ENCODE measurements at places on chromosomes 3 and 15. TPM values are rescaled to one million over a fixed set of nuclear protein-coding genes. Genes with fewer than 3 reads are reported as not detected.
A peak's percentile ranks its signal among the peaks of the same experiment; 100 is the strongest.

Gene UBA7
- total RNA-seq = 24.4 TPM

DNA sequence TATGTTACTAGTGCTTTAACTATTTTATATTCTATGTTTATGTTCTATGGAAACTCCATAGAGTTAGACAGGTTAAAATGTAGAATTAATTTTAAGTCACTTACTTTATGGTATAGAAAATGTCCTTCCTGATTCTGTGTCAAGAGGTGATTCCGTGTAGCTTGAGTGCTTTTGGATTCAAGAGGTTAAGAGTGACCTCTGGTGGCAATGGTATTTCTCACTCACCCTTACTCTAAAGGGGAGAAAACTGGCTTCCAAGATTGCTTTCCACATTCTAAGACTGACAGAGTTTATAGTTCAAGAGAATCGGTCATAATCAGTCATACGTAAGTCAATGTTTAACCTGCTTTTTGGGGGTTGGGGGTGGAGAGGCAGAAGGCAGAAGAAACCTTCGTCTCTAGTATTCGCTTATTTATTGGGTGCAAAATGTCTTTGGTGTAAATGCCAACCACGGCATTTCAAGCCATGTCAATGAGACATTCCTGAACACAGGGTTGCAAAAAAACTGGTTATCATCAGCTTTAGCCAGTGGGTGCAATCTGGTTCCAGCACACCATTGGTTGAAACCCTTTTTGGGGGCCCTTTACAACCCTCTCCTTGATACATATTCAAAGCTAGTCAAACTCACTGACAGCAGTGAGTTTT is 92.0 kb upstream of the VGLL3 start:
- H3K27me3 ChIP-seq = no peaks in the 10 kb centered on the region
- no peak overlapping the region for H3K4me3 ChIP-seq
- H3K27ac ChIP-seq = no peak overlapping the region
- H3K36me3 ChIP-seq = no peaks in the 10 kb centered on the region
- H3K4me1 ChIP-seq = no peaks in the 10 kb centered on the region

Gene MEX3B
- total RNA-seq = 0.37 TPM

Gene LXN
- total RNA-seq = 12.1 TPM

GRCh38 chr3:144142151-144142840 is 170.7 kb downstream of the DIPK2A start:
- no peak for DNase-seq
- no peaks in the 10 kb centered on the region for H3K4me1 ChIP-seq
- no peak overlapping the region for H3K27ac ChIP-seq
- H3K36me3 ChIP-seq = no peaks in the 10 kb centered on the region
- H3K4me3 ChIP-seq = no peak overlapping the region

GRCh38 chr3:180679178-180680096 is at the start of gene CCDC39:
Gene CCDC39 (minus strand): TSS chr3:180679489. CDS start chr3:180679380, 109 bp downstream.
- H3K4me1 ChIP-seq = peaks cover 5% of the 10 kb centered on the region
- H3K27me3 ChIP-seq = no peaks in the 10 kb centered on the region
- peak within 1 kb of the TSS; percentile 54 for H3K4me3 ChIP-seq
- DNase-seq = peak; percentile 76

- DNase-seq = peak; percentile 64
- peak overlapping the region; percentile 81 for H3K27ac ChIP-seq
- no peaks in the 10 kb centered on the region for H3K27me3 ChIP-seq
- peaks cover 67% of the 10 kb centered on the region for H3K4me1 ChIP-seq
- peaks cover 18% of the 10 kb centered on the region for H3K36me3 ChIP-seq
These were observed 3.1 kb downstream of the MYRIP start for GRCh38 chr3:39812537-39812936.

- no peaks in the 10 kb centered on the region for H3K36me3 ChIP-seq
- peak overlapping the region; percentile 82 for H3K27ac ChIP-seq
- H3K4me3 ChIP-seq = no peak overlapping the region
- peaks cover 48% of the 10 kb centered on the region for H3K4me1 ChIP-seq
- peak; percentile 40 for DNase-seq
These were observed 172.3 kb downstream of the MYRIP start for GRCh38 chr3:39981547-39982184.

DNA sequence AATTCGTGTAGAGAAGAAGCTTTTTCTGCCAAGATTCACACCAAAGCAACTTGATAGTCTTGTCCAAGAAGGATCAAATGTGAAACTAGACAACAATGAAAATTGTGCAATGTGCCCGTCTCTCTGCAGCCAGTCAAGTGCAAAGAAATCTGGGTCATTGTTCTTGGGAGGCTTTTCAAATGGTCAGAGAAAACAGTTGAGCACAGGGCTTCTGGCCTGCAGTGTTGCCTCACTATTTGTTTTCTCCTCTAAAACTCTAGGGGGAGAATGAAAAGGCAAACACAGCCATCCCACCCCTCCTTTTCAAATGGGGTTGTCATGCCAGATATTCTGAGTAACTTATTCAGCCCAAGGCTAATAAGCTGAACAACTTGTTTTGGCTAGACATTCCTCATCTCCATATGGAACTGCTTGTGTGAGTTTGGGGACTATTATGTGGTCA is 417.6 kb upstream of the CDIN1 start:
- no peaks in the 10 kb centered on the region for H3K27me3 ChIP-seq
- H3K4me3 ChIP-seq = no peak overlapping the region
- H3K36me3 ChIP-seq = no peaks in the 10 kb centered on the region

DNA sequence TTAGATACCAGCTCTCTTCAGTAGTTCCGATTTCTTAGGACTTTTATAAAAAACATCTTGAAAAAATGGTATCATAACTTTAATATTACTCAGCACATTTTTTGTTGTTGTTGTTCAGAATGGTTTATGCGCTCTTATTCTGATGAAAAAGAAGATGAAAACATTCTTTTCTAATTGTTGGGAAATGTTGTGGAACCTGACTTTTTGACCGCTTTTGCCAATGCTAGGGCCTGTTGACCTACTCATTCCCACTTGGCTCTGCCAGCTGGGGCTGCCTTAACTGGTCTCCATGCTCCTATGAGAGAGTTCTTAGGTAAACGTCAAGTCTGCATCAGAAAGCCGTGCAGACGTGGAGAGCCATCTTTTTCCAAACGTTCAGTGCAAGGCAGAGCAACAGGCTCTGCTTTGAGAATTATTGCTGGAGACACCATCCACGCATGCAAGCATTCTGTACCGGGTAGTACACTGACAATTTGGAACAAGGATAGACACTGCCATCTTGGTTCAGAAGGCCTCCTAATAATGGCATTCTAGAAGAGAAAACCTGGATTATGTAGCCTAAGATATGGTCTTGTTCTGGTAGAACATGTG is 176.8 kb downstream of the GHSR start:
- DNase-seq = no peak
- no peak overlapping the region for H3K27ac ChIP-seq
- H3K27me3 ChIP-seq = no peaks in the 10 kb centered on the region
- H3K4me3 ChIP-seq = no peak overlapping the region
- H3K4me1 ChIP-seq = no peaks in the 10 kb centered on the region

Gene UPK1B
- not detected for total RNA-seq

Gene ATG3
- total RNA-seq = 127 TPM

GRCh38 chr15:90619468-90619867 is 89.7 kb downstream of the CRTC3 start:
- no peaks in the 10 kb centered on the region for H3K36me3 ChIP-seq
- H3K27me3 ChIP-seq = no peaks in the 10 kb centered on the region
- H3K27ac ChIP-seq = peak overlapping the region; percentile 71
- DNase-seq = no peak
- peaks cover 27% of the 10 kb centered on the region for H3K4me1 ChIP-seq
- H3K4me3 ChIP-seq = no peak overlapping the region

DNA sequence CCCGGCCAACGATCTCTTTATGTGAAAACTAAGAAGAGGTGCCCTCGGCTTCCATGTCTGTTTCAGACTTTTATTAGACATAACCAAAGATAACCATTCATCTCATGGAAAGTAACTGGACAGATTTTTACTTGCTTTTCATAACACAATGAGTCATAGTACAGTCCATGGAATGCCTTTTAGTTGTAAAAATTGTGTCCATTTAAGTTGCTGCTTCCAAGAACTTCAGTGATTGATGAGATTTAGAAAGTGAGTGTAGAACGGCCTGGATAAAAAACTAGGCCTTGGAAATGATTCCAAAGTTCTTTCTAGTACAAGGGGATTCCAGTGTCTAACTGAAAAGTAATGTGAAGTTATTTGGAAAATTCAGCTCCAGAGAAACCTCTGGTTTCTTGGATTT is 10.8 kb downstream of the EIF2AK4 start:
- no peak overlapping the region for H3K4me3 ChIP-seq
- DNase-seq = no peak
- H3K4me1 ChIP-seq = 0 out of 2 replicates have a peak, but pooled peaks cover 3% of the 10 kb centered on the region

DNA sequence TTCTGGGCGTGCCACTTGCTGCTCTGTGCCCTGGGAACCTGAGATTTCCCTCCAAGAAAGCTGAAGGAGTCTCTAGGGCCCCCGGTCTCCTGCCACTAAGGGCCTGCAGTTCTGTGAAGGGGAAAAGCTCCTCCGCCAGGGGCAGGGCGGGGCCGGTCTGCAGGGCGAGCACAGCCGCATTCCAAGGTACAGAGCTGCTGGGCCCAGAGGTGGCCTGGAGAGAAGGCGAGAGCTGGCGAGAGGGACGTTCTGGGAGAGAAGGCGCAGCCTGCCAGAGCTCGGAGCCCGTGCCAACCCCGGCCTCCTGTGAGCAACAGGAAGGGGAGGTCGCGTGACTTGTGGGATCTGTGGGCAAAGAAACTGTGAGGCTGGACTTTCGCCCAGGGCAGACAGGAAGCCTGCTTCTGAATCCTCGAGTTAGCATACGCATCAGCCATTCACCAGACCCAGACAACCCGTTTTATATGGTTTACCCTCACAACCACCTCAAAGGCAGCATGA is 500.4 kb downstream of the SHQ1 start:
- no peak for DNase-seq
- no peaks in the 10 kb centered on the region for H3K4me1 ChIP-seq
- H3K27ac ChIP-seq = no peak overlapping the region
- H3K4me3 ChIP-seq = no peak overlapping the region
- no peaks in the 10 kb centered on the region for H3K27me3 ChIP-seq

Gene RNF13
- 161 TPM for total RNA-seq

GRCh38 chr15:59333401-59334075 is 39.1 kb downstream of the MYO1E start:
- no peaks in the 10 kb centered on the region for H3K27me3 ChIP-seq
- DNase-seq = no peak
- peaks cover 7% of the 10 kb centered on the region for H3K4me1 ChIP-seq
- no peak overlapping the region for H3K4me3 ChIP-seq

Gene SEMA5B
- total RNA-seq = not detected

- no peak overlapping the region for H3K27ac ChIP-seq
- no peaks in the 10 kb centered on the region for H3K4me1 ChIP-seq
- DNase-seq = no peak
- no peak overlapping the region for H3K4me3 ChIP-seq
- H3K36me3 ChIP-seq = peaks cover 29% of the 10 kb centered on the region
These were observed 33.5 kb downstream of the HERC1 start for GRCh38 chr15:63800241-63800640.

- H3K4me1 ChIP-seq = no peaks in the 10 kb centered on the region
- no peak overlapping the region for H3K4me3 ChIP-seq
- no peaks in the 10 kb centered on the region for H3K27me3 ChIP-seq
These were observed 262.9 kb upstream of the ATP10A start for GRCh38 chr15:26126070-26126469.

Gene CDHR4
- not detected for total RNA-seq

Gene MTHFS
- 57.0 TPM for total RNA-seq

Gene SAXO2
- total RNA-seq = 6.8 TPM

GRCh38 chr3:140187656-140188221 is 252.8 kb downstream of the CLSTN2 start:
- H3K4me3 ChIP-seq = no peak overlapping the region
- H3K36me3 ChIP-seq = no peaks in the 10 kb centered on the region
- H3K4me1 ChIP-seq = no peaks in the 10 kb centered on the region
- no peak overlapping the region for H3K27ac ChIP-seq

Gene ANKRD63
- total RNA-seq = not detected

Gene CCDC191
- 9.4 TPM for total RNA-seq

Gene UROC1
- total RNA-seq = not detected

GRCh38 chr3:127531821-127532220 is 58.7 kb downstream of the TPRA1 start:
- peaks cover 8% of the 10 kb centered on the region for H3K4me1 ChIP-seq
- H3K36me3 ChIP-seq = no peaks in the 10 kb centered on the region
- H3K27me3 ChIP-seq = peaks cover 3% of the 10 kb centered on the region
- H3K4me3 ChIP-seq = no peak overlapping the region

DNA sequence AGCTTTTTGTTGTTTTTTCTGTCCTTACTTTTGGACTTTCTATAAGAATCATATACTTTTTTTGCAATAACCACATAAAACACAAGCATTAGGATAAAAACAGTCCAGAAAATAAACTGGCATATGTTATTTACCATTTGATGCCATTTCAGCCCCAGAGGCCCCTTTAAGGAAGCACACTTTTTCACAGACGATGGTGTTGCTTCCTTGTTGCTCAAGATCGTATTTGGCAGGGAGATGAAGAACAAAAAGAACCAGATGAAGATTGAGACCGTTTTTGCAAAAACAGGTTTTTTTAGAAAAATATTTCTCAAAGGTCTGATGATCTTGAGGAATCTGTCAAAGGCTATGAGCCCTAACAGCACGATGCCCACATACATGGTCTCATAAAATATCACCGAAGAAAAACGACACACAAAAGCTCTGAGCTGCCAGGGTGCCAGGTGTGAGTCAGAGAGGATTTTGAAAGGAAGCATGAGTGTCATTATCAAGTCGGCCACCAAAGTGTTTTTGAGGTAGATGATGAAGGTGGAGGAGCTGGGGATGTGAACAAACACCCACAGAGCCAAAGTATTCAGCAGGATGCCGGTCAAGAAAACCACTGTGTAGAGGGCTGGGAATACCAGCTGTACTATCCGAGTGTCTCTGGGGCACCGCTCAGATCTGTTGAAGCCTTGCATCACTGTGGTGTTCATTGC is 902 bp downstream of the P2RY13 start:
- no peak overlapping the region for H3K4me3 ChIP-seq
- no peak overlapping the region for H3K27ac ChIP-seq
- no peaks in the 10 kb centered on the region for H3K36me3 ChIP-seq
- no peaks in the 10 kb centered on the region for H3K27me3 ChIP-seq
- H3K4me1 ChIP-seq = peaks cover 37% of the 10 kb centered on the region

Gene SLC9C1
- total RNA-seq = not detected

Gene PLSCR2
- total RNA-seq = not detected

- peaks cover 33% of the 10 kb centered on the region for H3K4me1 ChIP-seq
- no peak overlapping the region for H3K27ac ChIP-seq
- no peak for DNase-seq
- H3K36me3 ChIP-seq = peaks cover 26% of the 10 kb centered on the region
- no peak overlapping the region for H3K4me3 ChIP-seq
These were observed 3.6 kb downstream of the NCKIPSD start for GRCh38 chr3:48681974-48682610.

Gene ZNF385D
- not detected for total RNA-seq
